Right ventricle myocardium inferior (tissue), 1 donor: ENCODE measurements at places on chromosomes 7 and 10. TPM values are rescaled to one million over a fixed set of nuclear protein-coding genes. Genes with fewer than 3 reads are reported as not detected.

Gene SCIN
- total RNA-seq = 0.08 TPM

Gene MIOS
- total RNA-seq = 24.9 TPM

Gene ADAM12
- total RNA-seq = 0.35 TPM

Gene NAT16
- not detected for total RNA-seq

Gene SPDYE5
- total RNA-seq = not detected

Gene IKZF1
- 3.5 TPM for total RNA-seq
